Kasumi-1 (cell line): ENCODE measurements at places on chromosomes 11 and 22.

DNA sequence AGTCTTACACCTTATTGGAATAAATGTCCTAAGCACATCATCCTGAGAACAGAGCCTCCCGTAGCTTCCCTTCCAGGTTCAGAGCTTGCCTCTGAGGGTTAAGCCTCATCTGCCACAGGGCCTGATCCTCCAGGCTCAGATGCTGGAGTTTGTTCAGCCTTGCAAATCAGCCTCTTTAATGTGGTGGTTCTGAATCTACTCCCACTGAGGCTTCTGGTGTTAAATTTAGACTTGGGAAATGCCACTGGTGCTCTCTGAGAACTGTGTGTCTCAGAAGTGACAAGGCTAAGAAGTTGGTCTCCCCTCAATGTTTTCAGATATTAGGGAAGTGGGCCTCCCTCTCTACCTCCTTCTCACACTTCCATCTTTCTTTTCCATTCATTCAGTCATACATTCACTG, 68.7 kb downstream of the CCDC81 start:
- no peak for DNase-seq

GRCh38 chr11:34105079-34105956, at the start of gene NAT10:
Gene NAT10 (plus strand): TSS chr11:34105629. CDS start chr11:34108226, 2,597 bp downstream.
- peak; percentile 98 for DNase-seq

DNA sequence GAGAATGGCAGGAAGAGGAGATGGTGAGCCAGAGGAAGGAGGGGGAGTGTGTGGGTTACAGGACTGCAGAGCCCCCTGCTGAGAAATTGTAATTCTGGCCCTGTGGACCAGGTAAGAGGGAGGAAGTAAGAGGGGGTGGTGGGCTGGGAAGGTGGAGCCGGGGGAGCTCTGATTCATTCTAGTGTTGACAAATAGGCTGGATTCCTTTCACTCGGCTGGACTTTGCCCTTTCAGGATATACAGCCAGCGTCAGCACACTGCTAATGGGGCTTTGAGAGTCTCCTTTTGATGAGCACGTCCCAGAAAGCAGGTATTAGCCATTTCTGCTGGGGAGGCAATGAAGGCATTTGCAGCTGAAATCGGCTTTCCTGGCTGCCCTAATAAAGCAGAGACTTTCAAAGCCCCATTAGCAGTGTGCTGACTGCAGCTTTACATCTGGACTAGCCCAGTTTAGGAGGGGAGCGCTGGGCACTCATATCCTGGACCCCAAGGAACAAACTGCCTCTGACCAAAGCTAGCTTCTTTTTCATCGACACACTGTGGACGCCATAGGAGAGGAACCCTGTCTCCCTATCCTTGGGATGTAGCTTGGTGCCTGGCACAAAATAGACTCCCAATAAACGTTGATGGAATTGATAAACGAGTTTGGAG, 44.8 kb upstream of the CADM1 start:
- DNase-seq = no peak

- DNase-seq = peak; percentile 12
Observed at GRCh38 chr11:76678321-76678720, 7.8 kb upstream of the LRRC32 start.

- no peak for DNase-seq
Observed at GRCh38 chr11:92675303-92675702, 294.1 kb upstream of the MTNR1B start.

DNA sequence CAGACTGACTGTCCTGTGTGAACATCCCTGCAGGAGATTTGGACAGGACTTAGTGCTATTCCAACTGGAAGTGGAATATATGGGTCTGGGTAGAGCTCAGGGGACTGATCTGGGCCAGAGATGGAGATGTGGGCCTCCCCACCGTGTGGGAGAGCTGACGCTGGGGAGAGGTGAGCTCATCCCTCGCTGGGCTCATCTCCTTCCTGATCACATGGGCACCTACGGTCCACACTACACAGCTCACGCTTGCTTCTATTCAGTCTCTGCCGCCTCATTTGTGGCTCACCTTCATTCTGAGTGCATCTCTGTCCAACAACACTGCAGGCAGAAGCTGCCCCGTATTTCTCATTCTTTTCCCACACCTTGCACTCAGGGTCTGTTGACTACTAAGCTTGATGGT, 16.6 kb upstream of the RAB1B start:
- no peak for DNase-seq

GRCh38 chr11:72959998-72960731, 146.0 kb downstream of the ATG16L2 start:
- no peak for DNase-seq

- no peak for DNase-seq
Observed at GRCh38 chr11:68892576-68892975, 11.1 kb downstream of the MRPL21 start.

DNA sequence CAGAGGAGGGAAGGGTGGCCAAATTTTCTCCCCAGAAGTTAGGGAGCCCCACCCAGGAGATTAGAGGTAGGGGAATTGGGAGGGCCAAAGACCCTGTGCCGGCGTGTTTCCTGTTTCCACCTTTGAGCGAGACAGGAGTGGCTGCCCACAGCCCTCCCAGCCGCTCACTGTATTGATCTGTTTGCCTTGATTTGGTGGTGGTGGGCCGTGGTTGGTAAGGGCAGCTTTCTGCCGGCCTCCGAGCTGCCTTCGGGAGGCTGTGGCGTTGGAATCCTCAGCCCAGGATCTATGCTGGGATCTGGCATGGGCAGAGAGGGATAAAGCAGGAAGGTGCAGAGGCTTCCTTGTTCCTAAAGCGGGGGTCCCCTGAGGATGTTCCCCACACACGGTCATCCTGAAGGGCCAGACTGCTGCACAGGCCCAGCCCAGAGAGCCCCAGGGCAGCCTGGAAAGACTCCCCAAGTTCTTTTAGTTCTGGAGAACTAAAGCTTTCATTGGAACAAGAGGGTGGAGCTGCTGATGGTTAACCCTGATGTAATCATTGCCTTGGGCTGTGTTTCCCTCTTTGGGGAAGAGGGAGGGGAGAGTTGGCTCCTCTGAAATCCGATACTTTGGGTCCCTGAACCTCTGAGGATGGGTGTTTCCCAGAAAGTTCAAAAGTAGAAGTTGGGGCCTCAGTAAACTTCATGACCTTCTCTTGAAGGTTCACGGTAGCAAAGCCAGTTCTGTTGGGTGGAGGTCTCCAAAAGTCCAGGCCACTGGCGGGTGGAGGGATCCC, 7.2 kb downstream of the FAM83F start:
- no peak for DNase-seq

- no peak for DNase-seq
Observed at GRCh38 chr22:27686534-27686933, 115.0 kb downstream of the MN1 start.

- no peak for DNase-seq
Observed at GRCh38 chr11:58905721-58906547, 33.4 kb upstream of the GLYATL1 start.

DNA sequence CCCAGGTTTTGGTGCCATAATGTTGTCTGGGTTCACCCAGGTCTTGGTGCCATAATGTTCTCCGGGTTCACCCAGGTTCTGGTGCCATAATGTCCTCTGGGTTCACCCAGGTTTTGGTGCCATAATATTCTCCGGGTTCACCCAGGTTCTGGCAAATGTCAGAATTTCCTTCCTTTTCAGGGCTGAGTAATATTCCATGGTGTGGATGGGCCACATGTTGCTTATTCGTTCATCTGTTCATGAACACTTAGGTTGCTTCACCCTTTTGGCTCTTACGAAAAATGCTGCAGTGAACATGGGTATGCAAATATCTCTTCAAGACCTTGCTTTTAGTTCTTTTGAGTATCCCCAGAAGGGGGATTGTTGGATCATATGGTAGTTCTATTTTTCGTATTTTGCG, 15.1 kb upstream of the GRAMD4 start:
- DNase-seq = no peak

GRCh38 chr11:80783561-80783960, 1342.7 kb upstream of the TENM4 start:
- DNase-seq = no peak

- no peak for DNase-seq
Observed at GRCh38 chr11:16326679-16327297, 29.6 kb downstream of the SOX6 start.

DNA sequence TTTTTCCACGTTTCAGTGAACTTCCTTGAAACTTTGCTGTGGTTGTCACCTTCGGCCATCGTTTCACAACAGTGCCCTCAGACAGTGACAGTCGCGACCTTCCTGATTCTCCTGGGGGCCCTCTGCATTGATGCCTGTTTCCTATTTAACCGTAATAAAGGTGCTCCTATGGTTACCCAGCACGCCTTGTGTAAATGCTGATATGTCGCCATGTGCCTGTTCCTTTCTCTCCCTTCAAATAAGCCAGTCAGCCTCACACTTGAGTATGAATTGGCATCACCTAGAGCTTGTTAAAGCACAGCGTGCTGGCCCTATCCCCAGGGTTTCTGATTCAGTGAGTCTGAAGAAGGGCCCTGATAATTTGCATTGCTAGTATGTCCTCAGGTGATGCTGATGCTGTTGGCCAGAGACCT, 104.8 kb downstream of the MICAL2 start:
- peak; percentile 50 for DNase-seq

GRCh38 chr11:71490731-71491390, 36.2 kb upstream of the KRTAP5-7 start:
- DNase-seq = no peak

DNA sequence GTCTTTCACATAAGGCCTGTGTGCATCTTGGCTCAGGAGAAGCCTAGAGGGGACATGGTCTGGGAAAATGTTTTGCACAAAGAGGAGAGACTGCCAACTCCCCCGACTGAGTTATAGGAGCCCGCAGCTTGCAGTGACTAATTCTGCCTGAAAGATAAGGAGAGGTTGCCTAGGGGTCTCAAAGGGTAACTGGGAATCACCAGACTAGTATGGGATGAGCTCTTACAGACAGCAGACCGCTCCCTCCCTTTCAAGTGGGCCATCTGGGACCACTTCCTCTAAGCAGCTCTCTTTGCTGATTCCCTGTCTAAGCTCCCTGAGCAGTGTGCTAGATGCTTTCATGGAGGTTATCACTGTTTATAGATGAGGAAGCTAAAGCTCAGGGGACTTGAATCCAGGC, 105.1 kb downstream of the TENM4 start:
- DNase-seq = no peak

GRCh38 chr11:77122576-77123212, 5.4 kb upstream of the MYO7A start:
- no peak for DNase-seq

GRCh38 chr11:44989831-44990566, 39.3 kb upstream of the TP53I11 start:
- no peak for DNase-seq

GRCh38 chr11:6646071-6646470, 9.5 kb downstream of the DCHS1 start:
- DNase-seq = no peak

DNA sequence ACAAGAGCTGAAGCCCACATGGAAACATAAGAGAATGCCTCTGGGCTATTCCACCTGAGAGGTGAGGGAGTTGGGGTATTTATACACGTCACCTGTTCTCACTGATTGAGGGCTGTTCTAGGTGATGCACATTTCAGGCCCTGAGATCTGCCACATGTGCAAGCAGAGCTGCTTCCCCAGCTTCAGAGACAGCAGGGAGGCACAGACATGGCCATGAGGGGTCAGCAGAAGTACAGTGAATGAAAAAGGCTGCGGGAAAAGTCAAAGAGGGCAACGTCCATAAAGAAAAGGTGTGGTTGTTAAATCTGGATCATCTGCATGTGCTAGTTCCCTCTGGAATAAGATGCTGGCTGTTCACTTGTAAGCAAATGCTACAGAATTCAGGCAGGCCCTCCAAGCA, 75.4 kb downstream of the GAB4 start:
- no peak for DNase-seq

DNA sequence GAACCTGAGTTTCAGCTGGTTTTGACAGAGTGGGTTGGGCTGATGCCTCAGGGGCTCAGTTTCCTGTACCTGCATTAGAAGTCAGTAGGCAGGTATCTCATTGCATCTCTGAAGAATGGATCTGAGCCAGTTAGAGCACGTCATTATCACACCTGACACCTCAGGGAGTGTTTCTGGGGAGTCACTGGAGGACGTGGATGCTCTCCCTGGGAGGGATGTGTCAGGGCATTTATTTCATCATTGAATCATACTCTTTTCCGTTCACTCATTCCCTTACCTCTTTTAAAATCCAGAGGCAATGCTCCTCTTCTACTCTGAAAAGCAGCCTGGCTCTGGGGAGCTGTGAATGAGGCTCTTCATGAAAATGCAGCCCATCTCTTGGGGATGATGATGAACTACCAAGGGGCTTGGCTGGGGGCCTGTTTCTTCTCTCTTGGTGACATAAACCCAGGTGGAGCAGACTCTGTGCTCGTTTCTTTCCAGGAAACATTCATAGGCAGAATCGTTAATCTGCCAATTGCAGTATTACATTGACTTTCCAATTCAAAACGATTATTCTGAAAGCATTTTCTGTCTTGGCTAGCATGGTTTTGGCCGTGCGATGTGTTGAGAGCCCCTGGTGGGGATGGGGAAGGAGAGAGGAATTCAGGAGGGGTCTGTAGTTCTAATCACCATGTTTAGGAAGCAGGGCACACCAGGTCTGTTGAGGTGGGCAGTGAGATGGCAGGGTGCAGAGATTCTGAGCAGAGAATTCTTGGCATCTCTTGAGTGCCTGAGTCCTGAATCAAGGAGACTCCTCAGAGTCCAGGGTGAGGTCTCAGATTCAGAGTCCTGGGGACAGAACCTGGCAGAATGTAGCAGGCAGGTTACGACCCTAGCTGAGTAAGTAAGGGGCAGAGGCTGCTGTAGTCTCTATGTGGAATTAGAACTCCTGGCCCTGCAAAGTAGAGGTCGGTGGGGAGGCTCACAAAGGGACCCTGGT, 12.6 kb downstream of the PARVA start:
- DNase-seq = no peak

DNA sequence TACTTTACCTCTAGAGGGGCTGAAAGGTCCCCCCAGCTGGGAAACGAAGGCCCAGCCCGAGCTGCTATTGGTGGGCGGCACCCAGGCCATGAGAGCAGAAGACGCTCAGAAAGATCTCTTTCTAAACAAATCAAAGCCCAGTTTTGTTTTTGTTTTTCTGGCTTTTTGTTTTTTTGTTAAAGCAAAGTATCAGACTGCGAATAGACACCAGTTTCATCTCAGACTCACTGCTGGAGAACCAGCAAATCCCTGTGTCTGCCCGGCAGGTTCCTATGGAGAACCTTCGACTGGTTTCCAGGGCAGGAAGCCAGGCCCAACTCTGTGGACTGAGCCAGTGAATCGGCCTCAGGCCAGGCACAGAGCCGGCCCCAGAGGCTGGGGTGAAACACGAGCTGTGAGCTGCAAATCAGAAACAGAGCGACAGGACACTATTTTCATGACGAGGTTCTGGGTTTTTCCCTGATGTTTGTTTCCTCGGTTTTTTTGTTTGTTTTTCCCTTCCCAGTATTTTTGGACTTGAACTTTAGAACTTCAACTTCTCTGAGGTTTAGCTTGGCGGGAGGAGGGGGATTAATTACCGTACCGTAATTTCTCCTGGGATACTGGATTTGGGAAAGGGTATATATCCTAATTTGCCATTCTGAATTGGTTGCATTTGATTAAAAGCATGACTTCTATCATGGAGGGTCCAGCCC, 16.0 kb upstream of the B4GALNT4 start:
- no peak for DNase-seq
